ENCODE measurements at places on chromosomes 11 and 22.

- peak; percentile 21 for DNase-seq
Observed at GRCh38 chr11:68012044-68012842, 2.1 kb downstream of the ALDH3B1 start.

- DNase-seq, result no peak
Observed at GRCh38 chr11:72719551-72719950, 32.7 kb downstream of the ARAP1 start.

GRCh38 chr11:117497206-117497951, 169.7 kb downstream of the CEP164 start:
- DNase-seq, result no peak

- DNase-seq, result no peak
Observed at GRCh38 chr11:100939571-100939970, 190.0 kb downstream of the PGR start.

Data from hematopoietic multipotent progenitor cell (in vitro differentiated cells).